Suppressor macrophage treated with lipopolysaccharide for 1 hour (primary cell): ENCODE measurements at places on chromosomes 6 and 20.

GRCh38 chr20:58691773-58692578 is 624 bp upstream of the NPEPL1 start:
- DNase-seq = peak; percentile 87

GRCh38 chr6:15793288-15793687 is 130.5 kb upstream of the DTNBP1 start:
- no peak for DNase-seq

DNA sequence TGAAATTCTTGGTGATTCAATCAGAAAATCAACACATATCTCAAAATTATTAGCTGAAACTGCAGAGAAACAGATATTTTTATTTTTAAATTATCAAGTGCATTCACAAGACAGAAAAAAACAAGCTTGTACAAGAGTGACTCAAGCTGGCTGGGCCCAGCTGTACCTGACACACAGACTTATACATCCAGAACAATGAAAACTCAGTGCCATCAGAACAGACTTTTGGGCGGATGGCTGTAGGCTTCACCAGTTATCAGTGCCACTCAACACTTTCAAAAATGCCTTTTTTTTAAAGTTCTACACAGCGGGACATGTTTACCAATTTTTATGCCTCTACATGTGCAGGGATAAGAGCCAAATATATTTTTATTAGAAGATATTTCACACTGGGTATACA is 102.8 kb downstream of the MYB start:
- no peak for DNase-seq

- DNase-seq = peak; percentile 40
Measured at GRCh38 chr20:931401-931800, 15.3 kb upstream of the ANGPT4 start.

DNA sequence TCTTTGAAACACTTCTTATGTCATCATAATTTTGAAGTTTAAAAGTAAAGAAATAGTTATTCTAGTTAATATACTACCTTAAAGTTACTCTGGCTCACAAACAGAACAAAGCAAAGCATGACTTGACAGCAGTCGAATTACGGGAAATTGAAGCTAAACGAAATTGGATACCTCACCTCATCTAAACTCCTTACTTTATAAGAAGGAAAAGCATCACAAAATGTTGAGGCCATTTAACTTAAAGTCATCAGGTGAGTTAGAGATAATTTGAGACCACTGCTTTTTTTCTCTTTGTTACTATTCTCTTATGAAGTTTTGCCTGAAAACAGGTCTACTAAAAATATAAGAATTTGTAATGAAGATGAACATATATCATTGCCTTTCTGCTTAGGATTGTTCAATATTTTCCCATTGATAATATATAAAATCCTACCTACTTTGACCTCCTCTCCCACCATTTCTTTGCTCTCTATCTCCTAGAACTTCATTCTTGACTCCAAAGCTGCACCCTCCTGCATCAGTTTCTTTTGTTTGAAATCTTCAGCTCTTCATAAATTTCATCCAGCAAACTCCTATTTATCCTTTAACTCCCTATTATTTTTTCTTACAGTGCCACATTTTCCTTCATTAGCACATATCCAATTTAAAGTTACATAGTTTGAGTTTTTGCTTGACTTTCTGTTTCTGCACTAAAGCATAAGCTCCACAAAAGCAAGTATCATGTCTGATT is 510.7 kb upstream of the ZNF337 start:
- DNase-seq = no peak

DNA sequence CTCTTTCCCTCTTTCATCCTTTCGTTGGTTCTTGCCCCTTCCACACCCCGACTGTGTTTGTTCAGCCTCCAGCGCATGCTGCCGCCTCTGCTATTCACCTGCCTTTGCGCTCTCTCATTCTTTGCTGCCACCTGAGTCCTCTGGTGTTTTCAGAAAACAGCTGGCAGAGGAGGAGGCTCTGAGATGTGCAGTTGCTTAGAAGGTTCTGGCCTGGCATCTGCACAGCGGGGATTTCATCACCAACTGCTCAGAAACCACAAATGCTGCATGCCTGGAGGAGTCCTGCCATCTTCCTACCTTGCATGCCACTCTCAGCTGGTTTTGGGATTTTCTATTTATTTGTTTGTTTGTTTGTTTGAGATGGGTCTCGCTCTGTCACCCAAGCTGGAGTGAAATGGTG is 39.2 kb upstream of the CLDN20 start:
- DNase-seq = no peak
